ENCODE measurements at places on chromosomes 3 and 15.

- DNase-seq = no peak
These were observed 135.7 kb downstream of the LRIG1 start for GRCh38 chr3:66365080-66365479.

- DNase-seq = no peak
These were observed 102.0 kb downstream of the LMLN start for GRCh38 chr3:198062068-198062465.

- DNase-seq = no peak
These were observed 14.4 kb upstream of the NOX5 start for GRCh38 chr15:69000091-69000490.

DNA sequence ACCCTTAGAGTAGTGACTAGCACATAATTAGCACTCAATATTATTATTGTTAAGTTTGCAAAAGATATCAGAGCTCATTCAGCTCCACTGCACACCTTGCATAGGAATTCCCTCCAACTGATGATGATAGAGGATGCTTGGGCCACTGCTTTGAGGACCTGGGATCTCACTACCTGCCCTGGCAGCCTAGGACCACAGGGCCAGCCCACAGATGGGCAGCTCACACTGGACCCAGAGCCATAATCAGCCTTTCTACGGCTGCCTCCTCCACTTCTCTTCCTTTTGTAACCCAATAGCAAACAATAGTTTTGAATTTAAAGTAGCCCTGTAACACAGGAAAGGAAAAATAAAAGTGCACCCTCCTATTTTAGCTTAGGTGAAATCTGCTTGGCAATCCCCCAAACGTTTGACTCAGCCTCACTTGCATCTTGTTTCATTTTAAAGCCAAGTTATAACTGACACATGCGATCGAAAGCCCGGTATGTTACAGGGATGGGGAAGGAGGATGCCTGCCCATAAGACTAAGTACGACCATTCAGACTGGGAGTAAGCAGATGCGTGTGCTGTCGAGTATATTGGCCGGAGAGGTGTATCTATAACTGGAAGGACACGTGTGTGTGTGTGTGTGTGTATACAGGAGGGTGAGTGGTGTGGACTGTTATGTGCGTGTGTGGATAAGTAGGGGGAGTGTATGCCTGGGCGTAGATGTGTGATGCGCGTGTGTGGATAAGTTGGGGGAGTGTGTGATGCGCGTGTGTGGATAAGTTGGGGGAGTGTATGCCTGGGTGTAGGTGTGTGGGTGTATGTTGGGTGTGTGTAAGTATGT is 65.9 kb downstream of the CPN2 start:
- peak; percentile 19 for DNase-seq

DNA sequence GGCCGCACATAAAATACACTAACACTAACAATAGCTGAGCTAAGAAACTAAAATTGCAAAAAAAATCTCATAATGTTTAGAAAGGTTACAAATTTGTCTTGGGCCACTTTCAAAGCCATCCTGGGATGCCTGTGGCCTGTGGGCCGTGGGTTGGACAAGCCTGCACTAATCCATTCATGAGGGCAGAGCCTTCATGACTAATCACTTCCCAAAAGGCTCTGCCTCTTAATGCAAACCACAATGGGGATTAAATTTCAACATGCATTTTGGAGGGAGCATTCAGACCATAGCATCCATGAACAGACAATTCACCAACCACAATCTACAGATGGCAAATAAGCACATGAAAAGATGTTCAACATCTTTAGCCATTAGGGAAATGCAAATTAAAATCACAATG is 128.2 kb downstream of the SUCLG2 start:
- no peak for DNase-seq

- no peak for DNase-seq
These were observed 33.0 kb downstream of the ANP32A start for GRCh38 chr15:68787609-68788263.

DNA sequence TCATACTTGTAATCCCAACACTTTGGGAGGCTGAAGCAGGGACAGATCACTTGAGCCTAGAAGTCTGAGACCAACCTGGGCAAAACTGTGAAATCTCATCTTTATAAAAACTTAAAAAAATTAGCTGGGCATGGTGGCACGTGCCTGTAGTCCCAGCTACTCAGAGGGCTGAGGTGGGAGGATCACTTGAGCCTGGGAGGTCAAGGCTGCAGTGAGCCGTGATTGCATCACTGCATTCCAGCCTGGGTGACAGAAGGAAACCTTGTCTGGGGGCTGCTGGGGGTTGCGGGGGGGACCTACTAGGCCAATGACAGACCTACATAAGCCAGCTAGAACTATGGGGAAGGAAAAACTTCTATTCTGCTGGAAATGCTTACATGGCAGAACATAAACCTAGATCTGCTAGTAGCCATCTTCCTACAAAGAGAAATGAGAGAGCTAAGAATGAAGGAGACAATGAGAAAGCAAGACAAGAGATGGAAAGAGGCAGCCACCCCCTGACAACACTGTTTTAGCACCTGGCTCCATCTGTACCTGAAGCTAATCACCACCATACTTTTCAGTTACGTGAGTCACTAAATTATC is 23.9 kb downstream of the FOXP1 start:
- DNase-seq = no peak

GRCh38 chr3:158359339-158359738 is 211.7 kb upstream of the MLF1 start:
- no peak for DNase-seq
